AG09319 (cell line): ENCODE measurements at places on chromosomes 5 and 9.

DNA sequence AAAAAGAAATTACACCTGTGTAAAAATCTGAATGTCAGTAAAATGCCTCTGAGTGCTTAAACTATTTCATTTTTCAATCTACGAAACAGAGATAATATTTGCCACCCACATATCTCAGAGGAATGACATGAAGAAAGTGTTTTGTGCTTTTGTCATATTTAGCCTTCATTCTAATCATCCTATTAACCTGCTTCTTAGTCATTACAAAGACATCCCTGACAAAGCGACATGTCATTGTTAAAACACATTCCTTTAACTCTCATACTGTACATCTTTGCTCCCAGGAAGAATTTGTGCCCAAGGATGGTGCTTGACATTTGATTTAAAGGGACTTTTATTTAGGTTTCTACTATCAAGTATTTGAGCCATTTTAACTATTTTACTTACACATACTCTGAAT, 275.9 kb downstream of the DMRTA1 start:
- no peak for DNase-seq

- DNase-seq: no peak
Observed at GRCh38 chr9:123763910-123764588, 165.9 kb downstream of the DENND1A start.

DNA sequence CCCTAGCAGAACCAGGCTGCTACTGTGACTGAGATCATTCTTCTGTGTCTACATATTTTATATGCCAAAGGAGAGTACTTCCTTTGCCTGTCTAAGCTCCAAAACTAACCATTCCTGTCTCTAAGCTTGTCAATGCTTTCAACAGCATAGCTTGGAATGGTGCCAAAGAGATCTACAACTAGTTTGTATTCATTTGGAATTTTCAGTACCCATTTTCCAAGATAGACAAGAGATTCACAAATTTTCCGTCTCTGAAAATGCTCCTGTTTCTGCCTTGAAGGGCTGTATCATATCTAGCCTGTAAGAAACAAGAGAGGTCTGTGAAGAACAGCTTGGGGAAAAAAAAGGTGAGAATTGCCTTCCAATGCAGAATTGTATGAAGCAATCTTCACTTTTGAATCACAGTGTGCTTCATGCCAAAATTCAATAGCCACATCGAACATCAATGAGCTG, 334.4 kb upstream of the ACTBL2 start:
- no peak for DNase-seq

GRCh38 chr5:163789870-163790269, 284.5 kb downstream of the MAT2B start:
- no peak for DNase-seq

GRCh38 chr5:130116462-130116861, 212.2 kb downstream of the CHSY3 start:
- no peak for DNase-seq

- DNase-seq: peak; percentile 43
Observed at GRCh38 chr5:120152472-120152871, 311.6 kb upstream of the PRR16 start.

DNA sequence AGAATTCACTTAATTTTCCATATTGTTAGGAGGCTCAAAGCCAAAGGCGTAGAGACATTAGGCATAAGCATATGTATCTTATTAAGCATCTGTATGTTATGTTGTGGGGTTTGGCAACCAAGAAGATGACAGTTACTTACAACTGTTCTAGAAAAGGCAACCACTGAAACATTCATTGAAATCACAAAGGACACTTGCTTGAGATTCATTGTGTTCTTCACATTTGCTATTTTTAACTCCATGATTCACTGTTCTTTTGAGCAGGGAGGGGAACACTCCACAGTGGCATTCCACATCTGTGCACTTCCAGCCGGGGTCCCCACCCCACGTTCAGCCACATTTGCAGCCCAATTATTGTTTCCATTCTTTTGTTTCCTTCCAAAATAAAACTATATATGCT, 107.1 kb downstream of the PALM2AKAP2 start:
- no peak for DNase-seq

GRCh38 chr9:13022756-13023155, 247.9 kb downstream of the LURAP1L start:
- DNase-seq: no peak

DNA sequence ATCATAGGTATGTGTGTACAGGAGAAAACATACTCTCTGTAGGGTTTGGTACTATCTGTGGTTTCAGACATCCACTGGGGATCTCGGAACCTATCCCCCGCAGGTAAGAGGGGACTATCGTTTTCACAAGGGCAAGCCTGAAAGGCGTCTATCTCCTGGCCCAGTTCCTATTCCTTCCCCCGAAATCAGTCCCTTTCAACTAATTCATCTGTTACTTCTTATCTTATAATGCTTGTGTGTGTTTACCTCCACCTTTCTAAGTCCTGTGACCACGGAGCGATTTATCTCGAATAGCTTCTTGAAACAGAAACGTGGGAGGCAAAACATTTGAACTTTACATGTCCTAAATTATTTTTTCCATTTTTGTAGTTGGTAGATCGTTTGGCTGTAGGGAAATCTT, 11.4 kb downstream of the ABO start:
- no peak for DNase-seq

GRCh38 chr5:74946471-74946870, 80.3 kb upstream of the FAM169A start:
- DNase-seq: no peak

GRCh38 chr9:127714951-127715469, 453 bp downstream of the PTRH1 start:
- no peak for DNase-seq

- DNase-seq: no peak
Observed at GRCh38 chr9:32419921-32420320, 35.5 kb downstream of the ACO1 start.

GRCh38 chr9:117835798-117836197, 131.6 kb downstream of the TLR4 start:
- DNase-seq: no peak

- DNase-seq: no peak
Observed at GRCh38 chr9:21504894-21505293, 22.8 kb upstream of the IFNE start.

DNA sequence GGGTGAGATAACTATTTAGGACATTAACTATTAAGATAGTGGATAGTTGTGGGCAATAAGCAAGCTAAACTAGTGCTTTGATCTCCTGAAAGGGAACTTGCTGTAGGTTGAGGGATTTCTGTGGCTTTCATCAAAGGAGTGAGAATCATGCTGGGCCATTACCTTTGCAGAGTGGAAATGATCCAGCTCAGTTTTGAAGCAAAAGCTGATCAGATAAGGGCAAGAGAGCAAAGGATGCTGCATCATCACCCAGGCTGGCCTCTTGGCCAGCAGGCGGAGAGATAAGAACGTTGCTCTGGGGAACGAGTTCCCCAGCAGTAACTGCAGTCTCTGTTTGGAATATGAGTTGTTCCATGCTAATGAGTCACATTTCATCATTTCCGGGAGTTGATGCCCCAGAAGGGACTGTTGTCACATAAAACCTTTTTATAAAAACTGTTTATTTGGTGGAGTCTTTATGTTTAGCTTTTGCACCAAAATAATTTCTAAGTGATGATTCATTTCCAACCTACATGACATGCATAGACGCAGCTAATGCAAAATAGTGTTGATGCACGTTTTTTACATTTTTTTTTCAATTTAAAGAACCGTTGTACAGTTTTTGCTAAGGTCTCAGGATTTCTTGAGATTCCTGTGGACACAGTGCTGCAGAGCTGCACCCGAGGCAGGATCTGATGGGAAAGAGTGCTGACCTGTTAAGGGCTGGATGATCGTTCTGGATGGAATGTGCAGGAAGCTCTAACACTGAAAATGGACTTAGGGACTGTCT, 99.3 kb downstream of the ACTBL2 start:
- peak; percentile 69 for DNase-seq

DNA sequence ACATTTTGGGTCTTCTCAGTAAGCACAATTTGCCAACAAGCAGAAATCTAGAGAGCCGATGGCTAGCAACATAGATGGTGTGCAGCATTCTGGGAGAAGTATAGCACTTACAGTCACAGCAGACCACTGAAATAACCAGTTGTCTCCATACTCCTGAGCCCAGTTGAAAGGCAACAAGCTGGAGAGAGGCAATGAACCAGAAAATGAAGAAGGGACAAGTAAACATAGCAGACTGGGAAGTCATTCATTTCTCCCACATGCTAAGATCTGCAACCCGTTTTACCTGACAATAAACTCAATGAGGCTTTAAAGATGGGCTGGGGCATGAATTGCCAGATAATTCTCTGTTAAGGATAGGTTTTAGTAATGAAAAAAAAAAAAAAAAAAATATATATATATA, 575.6 kb upstream of the GRAMD2B start:
- DNase-seq: no peak

- no peak for DNase-seq
Observed at GRCh38 chr5:151461312-151461711, 13.9 kb downstream of the SLC36A1 start.

- no peak for DNase-seq
Observed at GRCh38 chr9:38091310-38092199, 22.5 kb upstream of the SHB start.
